ENCODE measurements at places on chromosomes 12 and 14. TPM values are rescaled to one million over a fixed set of nuclear protein-coding genes. Genes with fewer than 3 reads are reported as not detected.

TMED8 gene
- 29.0 TPM for total RNA-seq

GRCh38 chr14:103638594-103638993 lies 9.6 kb downstream of the KLC1 start:
- DNase-seq: no peak

GRCh38 chr14:102668291-102668873 lies 75.9 kb downstream of the RCOR1 start:
- no peak for DNase-seq

GRCh38 chr12:128259556-128260070 lies 7.4 kb upstream of the TMEM132C start:
- no peak for DNase-seq

- DNase-seq: no peak
These were observed 1.2 kb downstream of the ZNF641 start for GRCh38 chr12:48349471-48349870.

SLC16A7 gene
- total RNA-seq: 29.1 TPM

DNA sequence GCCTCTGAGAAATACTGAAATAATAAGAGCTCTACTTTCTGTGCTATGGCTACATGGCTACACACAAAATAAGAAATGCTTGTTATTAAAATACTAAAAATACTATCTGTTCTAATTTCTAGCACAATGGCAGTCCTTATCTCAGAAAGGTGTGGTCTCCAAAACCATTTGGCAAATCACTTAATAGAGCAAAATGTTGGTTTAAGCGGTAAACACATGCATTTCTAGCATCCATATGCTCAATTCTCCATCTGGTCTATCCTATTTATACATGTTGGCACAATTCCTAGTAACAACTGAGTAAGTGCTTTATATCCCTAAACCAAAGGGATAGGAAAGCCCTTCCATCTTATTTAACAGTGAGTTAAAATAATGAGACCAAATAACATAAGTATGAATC lies 107.0 kb downstream of the PAPLN start:
- no peak for DNase-seq

GRCh38 chr14:78519863-78520262 lies 349.7 kb downstream of the NRXN3 start:
- DNase-seq: no peak

KRT73 gene
- total RNA-seq: not detected

- no peak for DNase-seq
These were observed 91.2 kb upstream of the ANO4 start for GRCh38 chr12:100703337-100703736.

DNA sequence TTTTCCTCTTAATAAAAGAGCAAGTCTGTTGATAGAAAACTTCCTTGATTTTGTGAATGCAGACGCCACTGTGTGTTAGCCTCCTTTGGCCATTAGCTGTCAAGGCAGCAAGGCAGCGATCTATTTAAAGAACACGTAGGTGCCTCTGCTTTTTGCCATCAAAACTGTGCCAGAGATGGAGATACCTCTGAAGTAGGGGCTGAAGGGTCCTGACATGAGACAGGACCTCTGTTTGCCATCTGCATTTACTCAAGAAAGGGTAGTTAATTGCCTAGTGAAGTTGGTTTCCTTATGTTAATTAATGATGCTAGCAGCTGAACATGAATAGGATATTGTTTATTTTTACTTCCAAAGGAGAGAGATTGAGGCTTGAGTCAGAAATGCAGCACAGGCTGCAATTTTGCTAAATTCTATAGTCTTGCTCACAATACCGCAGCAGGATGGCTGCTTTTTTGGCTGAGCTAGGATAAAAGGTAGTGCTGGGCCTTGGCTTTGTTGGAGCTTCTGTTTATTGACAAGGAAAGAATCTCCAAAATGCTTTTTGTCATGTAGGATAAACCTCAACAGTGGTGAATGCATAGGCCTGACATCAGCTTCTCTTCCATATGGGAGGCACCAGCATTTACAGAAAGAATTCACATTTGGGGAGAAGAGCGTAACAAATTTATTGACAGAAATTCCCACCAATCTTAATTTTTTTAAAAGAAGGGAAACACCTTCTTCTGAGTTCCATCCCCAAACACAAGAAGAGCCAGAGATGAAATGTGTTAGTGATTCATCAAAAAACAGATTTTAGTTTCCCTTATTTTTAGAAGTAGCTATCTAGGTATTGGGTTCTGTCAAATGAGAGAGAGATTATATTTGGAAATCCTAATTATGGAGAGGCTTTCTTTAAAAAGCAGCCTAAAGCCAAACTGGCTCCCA lies 13.9 kb upstream of the RPH3A start:
- DNase-seq: no peak

DNA sequence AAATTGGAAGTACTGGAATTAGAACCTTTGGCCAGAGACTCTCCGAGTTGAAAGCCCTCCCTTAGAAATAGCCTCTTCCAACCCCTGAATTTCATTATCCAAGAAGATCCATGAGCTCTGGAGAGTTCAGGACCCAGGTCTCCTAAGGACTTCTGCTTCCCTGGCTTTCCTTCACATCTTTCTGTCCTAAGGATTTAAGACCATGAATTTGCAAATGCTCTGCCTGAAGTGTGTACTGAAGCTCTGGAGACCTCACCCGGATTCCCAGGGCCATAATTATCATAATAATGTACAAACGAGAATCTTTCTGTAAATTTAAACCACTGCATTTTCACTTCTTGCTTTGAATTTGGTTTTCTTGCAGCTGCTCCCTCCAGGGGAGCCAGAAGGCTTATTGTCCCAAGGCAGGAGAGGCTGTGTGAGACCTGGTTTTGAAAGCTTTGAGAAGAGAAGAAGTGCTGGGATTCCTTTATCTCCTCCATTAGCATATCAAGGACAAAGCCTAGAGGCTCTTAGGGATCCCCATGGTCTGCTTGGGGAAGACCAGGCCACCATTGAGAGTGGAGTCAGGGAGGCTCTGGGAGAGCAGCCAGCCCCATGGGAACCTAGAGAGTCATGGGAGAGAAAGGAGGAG lies 41.1 kb downstream of the GLRX5 start:
- no peak for DNase-seq

GRCh38 chr14:43313719-43314118 lies 1193.4 kb downstream of the FSCB start:
- DNase-seq: no peak

DNA sequence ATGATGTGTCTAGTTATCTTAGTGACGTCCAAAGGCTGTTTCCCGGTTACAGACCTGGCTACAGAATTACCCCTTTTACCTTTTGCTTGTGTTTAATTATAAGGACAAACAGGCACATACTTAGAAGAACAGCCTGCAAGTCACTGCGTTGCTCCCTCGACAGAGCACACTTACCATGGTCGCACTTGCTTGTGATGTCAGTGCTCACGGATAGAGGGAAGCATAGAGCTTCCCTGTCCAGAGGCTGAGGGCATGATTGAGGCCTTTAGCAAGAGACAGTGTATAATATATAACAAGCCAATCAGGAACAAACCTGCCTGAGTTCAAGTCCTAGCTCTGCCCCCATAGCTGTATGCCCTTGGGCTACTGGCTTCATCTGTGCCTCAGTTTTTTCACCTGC lies 73.2 kb upstream of the SCN8A start:
- no peak for DNase-seq

RPGRIP1 gene
- not detected for total RNA-seq

DNA sequence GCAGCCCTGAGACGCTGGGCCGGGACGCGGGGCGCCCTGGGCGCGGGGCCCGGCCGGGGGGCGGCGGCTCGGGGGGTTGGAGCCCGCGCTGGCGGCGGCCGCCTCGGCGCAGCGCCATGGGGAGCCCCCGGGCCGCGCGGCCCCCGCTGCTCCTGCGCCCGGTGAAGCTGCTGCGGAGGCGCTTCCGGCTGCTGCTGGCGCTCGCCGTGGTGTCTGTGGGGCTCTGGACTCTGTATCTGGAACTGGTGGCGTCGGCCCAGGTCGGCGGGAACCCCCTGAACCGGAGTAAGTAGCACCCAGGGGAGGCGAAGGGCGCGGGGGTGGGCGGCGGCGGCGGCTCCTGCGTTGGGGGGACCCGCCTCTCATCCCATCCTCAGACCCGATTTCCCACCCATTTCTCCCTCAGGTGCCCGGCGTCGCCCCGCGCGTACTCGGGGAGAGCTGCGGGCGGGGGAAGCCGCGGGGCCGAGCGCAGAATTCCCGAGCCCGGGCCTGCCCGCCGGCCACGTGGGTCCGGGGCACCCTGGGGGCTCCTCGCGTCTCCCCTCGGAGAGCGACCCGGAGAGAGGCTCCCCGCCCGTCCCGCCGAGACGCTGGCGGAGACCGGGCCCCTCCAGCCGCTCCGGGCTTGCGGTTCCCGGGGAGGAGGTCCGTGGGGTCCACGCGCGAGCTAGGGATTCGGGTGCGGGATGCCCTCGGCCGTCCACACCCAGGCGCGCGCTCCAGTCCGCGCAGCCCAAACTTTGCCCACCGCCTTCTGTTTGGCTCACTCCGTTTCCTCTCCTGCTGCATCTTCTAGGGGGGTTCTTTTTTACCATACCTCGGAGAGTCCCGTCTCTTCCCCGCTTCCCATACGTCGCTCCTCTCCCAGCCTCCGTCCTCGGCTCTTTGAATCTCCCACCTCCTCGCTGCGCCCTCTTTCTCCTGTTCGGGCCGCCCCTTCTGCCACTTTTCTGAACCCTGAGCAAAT lies 807 bp downstream of the B4GALNT3 start:
- DNase-seq: peak; percentile 24

- no peak for DNase-seq
These were observed 162.7 kb downstream of the FOXN3 start for GRCh38 chr14:89254166-89254909.

DNA sequence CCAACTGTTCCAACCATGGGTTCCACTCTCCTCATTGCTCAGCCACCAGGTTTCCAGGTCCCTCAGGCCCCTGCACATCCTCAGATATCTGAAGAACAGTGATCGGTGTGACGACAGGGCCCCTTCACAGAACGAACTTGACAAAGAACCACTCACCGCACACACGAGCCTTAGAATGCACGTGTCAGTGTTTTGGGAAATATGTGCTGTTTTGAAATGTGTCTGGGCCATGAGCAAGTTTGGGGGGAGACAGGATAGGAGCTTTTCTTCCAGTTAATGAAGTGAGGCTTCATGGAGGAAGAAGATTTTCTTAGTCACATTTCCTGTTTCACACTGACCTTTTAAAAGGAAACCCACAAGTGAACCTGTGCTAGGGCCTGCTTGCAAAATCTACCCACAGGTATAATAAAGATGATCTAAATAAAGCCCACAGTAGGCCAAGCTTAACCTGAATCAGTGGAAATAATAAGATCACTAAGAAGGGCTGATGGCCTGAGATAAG lies 58.6 kb downstream of the ZFP36L1 start:
- no peak for DNase-seq

GRCh38 chr14:23512156-23512555 lies 39.4 kb downstream of the ZFHX2 start:
- no peak for DNase-seq

GRCh38 chr14:74517731-74518130 lies 24.2 kb downstream of the ISCA2 start:
- no peak for DNase-seq

ETFBKMT gene
- 0.37 TPM for total RNA-seq

- DNase-seq: no peak
These were observed 42.7 kb downstream of the GTF2A1 start for GRCh38 chr14:81178063-81178462.

GRCh38 chr12:115623764-115624334 lies 653.6 kb downstream of the MED13L start:
- DNase-seq: no peak

Measured in activated T-helper 2 cell treated with anti-CD3 and anti-CD28 coated beads, Interferon-gamma antibody, Interleukin-2, Interleukin-4, amounts not matched to agents 10 μg/mL and 5 μg/mL and 100 μg/mL, durations not matched to agents 14 hours and 24 hours and 36 hours (primary cell).